ENCODE measurements at places on chromosomes 13 and 19. TPM values are rescaled to one million over a fixed set of nuclear protein-coding genes. Genes with fewer than 3 reads are reported as not detected.

The POLRMT gene
- total RNA-seq: 10.3 TPM

The CD33 gene
- total RNA-seq: not detected

The MAST1 gene
- 0.28 TPM for total RNA-seq

The CCNE1 gene
- 6.8 TPM for total RNA-seq

The ZNF439 gene
- 8.4 TPM for total RNA-seq

The GALP gene
- not detected for total RNA-seq

The SRRM5 gene
- not detected for total RNA-seq

The C13orf46 gene
- under 0.01 TPM for total RNA-seq

The SWSAP1 gene
- total RNA-seq: 0.36 TPM

The ZNF581 gene
- 10.0 TPM for total RNA-seq

The ERICH4 gene
- total RNA-seq: not detected

The UPK1A gene
- total RNA-seq: not detected

The MCEMP1 gene
- not detected for total RNA-seq

The FUT1 gene
- total RNA-seq: under 0.01 TPM

The DAZAP1 gene
- 22.0 TPM for total RNA-seq

The LIM2 gene
- not detected for total RNA-seq

The LRRC4B gene
- not detected for total RNA-seq

The AP1M2 gene
- not detected for total RNA-seq

The PRX gene
- 0.90 TPM for total RNA-seq

The F10 gene
- 7.2 TPM for total RNA-seq

The PGLYRP2 gene
- total RNA-seq: not detected

The SH3GL1 gene
- 32.2 TPM for total RNA-seq

The BLVRB gene
- total RNA-seq: 65.2 TPM

The MISP gene
- total RNA-seq: not detected

The POU4F1 gene
- total RNA-seq: not detected

The ZNF587 gene
- total RNA-seq: 32.5 TPM

The ERVV-1 gene
- not detected for total RNA-seq

The PSG7 gene
- 0.28 TPM for total RNA-seq

The FXYD5 gene
- 45.8 TPM for total RNA-seq

The LMTK3 gene
- 0.18 TPM for total RNA-seq

The ZNF529 gene
- 6.8 TPM for total RNA-seq

The ZSWIM9 gene
- total RNA-seq: 0.56 TPM

The CD320 gene
- 15.8 TPM for total RNA-seq

The CPT1C gene
- total RNA-seq: 14.2 TPM

The GPC6 gene
- 31.4 TPM for total RNA-seq

The CCDC70 gene
- not detected for total RNA-seq

The WDR88 gene
- not detected for total RNA-seq

The CLEC17A gene
- total RNA-seq: not detected

The MAST3 gene
- total RNA-seq: 1.4 TPM

The LYPD5 gene
- under 0.01 TPM for total RNA-seq

Measured in IMR-90 (cell line).